ENCODE measurements at places on chromosomes 12 and 14.

DNA sequence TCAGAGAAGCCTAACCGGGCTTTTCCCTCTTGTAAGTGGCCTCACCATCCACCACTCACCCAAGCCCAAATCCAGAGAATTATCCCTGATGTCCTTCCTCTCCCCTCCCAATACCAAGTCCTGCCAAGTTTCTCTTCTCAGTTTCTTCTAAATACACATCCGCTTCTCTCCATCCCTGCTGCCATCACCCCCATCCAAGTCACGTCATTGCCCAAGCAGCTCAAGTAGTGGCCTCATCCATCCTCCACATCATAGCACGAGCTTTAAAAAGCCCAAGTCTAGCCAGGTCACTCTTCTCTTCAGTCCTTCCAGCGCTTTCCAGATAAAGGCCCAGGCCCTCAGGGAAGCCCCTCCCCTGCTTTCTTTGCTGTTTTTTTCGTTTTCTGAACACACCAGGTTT lies 25.4 kb downstream of the IL31 start:
- DNase-seq, result no peak

DNA sequence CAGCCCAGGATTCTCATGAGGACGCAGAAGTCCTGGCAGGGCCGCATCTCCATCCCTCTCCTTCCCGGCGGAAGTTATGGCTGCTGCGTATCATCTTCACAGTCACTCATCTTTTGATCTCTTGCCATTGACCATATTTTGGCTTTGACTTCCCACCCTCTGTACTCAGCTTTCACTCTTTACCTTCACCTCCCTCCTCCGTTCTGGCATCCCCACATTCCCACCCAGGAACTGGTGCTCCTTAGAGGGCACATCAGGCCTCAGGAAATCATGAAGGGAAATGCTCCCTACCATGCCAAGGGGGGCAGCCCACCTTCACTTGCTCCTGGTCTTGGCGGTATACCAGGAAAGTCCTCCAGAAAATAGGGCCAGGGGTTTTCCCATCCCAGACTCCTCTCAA lies 1.3 kb downstream of the TEX52 start:
- DNase-seq, result no peak

DNA sequence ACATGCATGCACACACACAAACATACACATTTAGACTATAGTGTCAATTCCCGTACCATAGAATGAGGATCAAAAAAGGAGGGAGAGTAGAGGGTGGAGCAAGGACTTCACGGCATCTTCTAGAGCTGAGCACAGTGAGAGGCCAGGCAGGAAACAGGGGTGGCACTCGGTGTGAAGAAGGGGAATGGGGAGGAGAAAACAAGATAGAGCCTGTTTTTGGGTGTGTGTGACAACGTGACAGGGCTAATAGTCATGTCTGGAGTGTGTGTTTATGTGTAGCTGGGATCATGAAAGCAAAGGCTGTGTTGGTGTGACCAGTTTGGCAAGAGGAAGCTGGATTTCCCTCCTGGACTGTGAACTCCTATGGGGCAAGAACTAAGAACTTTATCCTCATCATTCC lies 9.9 kb upstream of the ACVR1B start:
- no peak for DNase-seq

GRCh38 chr12:4595881-4596280 lies 33.9 kb downstream of the DYRK4 start:
- no peak for DNase-seq

GRCh38 chr14:84112589-84112988 lies 1417.4 kb upstream of the FLRT2 start:
- DNase-seq, result no peak

GRCh38 chr14:62247266-62247665 lies 485.0 kb downstream of the SNAPC1 start:
- no peak for DNase-seq

DNA sequence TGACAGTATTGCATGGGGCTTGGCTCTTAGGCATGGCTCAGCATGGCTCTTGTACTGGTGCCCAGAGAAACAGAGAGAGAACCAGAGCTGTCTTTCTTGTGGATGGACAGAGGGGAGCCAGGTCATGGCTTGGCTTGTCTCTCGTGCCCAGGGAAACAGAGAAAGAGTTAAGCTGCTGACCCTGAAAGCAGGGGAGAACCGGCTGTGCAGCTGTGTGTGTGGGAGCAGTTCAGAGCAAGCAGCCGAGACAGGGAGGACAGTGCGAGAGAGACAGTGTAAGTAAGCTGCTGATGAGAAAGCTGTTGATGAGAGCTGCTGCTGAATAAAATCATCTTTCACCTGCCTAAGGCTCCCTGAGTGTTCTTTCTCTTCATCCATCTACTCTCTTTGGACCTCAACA lies 61.3 kb upstream of the DDHD1 start:
- DNase-seq, result no peak
